ENCODE measurements at places on chromosomes 13 and 19.

DNA sequence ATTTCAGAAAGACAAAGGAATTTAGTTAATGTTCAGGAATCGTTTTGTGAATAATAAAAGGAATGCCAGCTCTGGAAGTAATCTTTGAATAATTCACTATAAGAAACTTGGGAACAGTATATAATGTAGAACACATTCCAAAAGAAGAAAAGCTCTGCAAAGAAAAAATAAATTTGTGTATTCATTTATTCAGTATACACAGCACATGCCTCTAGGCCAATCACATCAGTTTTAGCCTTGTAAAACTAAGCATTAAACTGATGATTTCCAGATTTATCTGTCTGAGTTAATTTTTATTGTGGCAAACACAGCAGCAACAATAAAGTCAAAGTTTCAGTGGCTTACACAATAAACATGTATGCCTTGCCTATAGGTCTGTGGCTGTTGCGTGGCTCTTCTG, 5.7 kb upstream of the RXFP2 start:
- DNase-seq: no peak

DNA sequence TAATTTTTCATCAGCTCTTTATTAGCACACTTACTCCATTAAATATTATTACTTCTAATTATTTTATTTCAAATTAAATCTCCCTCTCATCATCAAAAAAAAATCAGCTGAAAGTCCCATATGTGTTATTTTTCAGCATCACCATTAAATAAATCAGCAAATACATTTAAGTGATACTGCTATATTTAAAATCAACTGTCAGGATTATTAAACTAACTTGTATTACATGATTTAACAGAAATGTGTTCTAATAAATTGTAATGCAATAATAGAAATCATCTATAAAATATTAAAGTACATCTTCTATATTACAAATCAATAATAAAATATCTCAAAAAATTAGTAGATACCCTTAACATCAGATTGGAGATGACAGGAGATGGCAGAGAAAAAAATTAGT, 538.6 kb upstream of the MIR17HG start:
- no peak for DNase-seq

DNA sequence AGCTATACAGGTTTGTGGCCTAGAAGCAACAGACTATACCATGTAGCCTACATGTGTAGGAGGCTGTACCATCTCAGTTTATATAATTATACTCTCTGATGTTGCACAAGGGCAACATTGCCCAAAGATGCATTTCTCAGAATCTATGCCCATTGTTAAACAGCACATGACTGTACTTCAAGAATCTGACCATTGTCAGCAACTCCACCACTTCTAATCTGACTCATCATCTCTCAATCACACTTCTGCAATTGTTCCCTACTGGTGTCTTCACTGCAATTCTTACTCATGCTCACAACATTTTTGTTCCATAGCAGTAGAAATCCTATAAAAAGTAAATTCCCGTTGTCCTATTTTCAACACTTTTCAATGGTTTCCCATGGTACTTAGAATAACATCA, 63.9 kb upstream of the ATXN8OS start:
- DNase-seq: no peak

GRCh38 chr13:25143706-25144105, 28.4 kb downstream of the AMER2 start:
- no peak for DNase-seq

- DNase-seq: no peak
Observed at GRCh38 chr19:6260912-6261650, 18.7 kb downstream of the MLLT1 start.

DNA sequence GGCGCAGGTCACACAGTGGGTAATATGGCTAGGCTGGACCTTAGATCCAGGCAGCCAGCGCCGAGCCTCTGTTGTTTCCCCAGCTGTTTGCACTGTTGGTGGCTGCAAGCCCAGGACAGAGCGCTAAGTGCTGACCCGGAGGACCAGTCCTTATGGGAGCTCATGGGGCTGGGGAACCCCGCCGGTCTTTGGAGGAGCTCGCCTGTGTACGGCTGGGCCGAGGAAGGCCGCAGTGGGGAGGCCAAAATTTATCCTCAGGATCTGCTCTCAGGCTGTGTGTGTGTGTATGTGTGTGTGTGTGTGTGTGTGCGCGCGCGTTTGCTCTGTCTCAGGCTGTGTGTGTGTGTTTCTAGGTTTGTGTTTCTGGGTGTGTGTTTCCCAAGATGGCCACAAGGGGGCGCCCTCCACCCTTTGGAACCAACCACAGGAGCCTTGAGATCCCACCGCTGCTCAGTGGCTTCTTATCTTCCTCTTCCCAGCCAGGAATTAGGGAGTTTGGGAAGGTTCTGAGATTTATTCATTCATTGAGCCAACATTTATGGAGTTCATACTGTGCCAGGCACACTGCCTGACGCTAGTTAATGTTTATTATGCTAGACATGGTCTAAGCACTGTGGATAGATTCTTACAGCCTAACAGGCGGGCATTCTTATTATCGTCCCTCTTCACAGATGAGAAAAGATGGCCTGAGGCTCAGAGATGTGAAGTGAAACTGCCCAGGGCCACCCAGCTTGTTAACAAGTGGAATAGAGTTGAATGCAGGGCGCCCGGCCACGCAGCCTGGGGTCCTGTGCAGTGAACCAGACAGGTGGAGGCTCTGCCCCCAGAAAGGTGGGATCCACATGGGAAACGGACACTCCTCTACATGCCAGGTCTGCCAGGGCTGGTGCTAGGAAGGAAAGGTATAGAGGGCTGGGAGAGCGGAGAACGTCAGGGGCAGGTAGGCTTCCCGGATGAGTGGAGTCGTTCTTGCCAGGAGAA, 13.0 kb downstream of the PGLYRP1 start:
- DNase-seq: no peak

- DNase-seq: no peak
Observed at GRCh38 chr19:10625762-10626138, 397 bp downstream of the SLC44A2 start.

DNA sequence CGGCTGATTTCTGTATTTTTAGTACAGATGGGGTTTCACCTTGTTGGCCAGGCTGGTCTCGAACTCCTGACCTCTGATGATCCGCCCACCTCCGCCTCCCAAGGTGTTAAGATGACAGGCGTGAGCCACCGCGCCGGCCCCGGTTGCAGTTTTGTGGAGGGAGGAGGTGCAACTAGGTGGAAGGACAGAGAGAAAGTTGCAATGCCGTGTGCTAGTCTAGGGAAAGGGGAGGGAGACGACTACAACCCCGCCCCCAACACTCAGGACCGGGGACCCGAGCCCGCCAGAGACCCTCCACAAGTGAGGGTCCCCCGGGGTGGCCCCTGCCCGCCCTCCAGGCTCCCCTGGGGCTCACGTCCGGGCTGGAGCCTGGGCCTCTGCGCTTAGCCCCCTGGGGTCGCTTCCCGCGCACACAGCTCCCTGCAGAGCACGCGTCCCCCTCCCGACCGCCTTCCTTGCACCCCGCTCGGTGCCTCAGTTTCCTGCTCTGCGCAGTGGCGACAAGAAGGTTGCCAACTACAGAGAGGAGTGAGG, 1.2 kb upstream of the ARID3A start:
- no peak for DNase-seq

- no peak for DNase-seq
Observed at GRCh38 chr19:7715671-7716070, 13.7 kb upstream of the FCER2 start.
